ENCODE measurements at places on chromosomes 3 and 15. TPM values are rescaled to one million over a fixed set of nuclear protein-coding genes. Genes with fewer than 3 reads are reported as not detected.
A peak's percentile ranks its signal among the peaks of the same experiment; 100 is the strongest.

DNA sequence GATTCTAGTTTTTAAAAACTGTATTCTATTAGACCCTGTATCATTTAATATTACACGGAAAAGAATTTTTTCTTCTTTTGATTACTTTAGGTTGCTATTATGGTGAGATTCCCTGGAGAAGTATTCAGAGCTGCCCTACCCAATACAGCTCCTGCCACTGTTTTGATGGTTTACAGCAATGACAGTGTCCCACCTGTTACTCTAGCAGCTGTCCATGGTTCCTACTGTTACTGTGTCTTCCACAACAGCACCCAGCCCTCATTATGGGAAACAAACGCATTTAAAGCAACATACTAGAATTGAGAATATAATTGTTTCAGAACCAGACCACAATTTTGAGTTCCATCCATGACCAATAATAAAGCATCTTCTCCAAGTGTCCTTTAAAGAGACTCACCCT lies 450.7 kb downstream of the SHQ1 start:
- no peak for DNase-seq

- peak; percentile 8 for DNase-seq
Observed at GRCh38 chr3:8658306-8659212, 14.0 kb upstream of the SSUH2 start.

GRCh38 chr3:124773351-124774326 lies 43.4 kb downstream of the UMPS start:
- no peak for DNase-seq

- peak; percentile 100 for DNase-seq
Observed at GRCh38 chr3:133573054-133573628, 345 bp upstream of the CDV3 start.

EPHA3 gene
- not detected for polyA plus RNA-seq

CISH gene
- polyA plus RNA-seq, result 23.2 TPM

DNA sequence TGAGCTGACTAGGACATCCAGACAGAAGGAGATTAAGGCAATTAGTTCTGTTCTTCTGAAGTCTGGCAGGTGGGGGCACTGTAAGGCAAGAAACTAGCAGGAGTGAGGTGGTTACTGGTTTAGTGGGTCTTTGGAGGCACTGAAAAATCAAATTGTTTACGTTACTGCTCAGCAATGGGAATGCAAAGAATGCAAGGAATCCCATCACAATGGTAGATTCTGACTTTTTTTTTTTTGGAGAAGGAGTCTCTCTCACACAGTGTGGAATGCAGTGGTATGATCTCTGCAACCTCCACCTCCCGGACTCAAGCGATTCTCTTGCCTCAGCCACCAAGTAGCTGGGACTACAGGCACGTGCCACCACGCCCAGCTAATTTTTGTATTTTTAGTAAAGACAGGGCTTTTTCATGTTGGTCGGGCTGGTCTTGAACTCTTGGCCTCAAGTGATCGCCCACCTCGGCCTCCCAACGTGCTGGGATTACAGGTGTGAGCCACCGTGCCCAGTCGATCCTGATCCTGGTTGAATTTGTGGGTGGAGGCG lies 16.4 kb downstream of the FAM107A start:
- no peak for DNase-seq

- no peak for DNase-seq
Observed at GRCh38 chr3:120659285-120659684, 22.8 kb downstream of the HGD start.

SAMMSON gene
- polyA plus RNA-seq, result not detected

GRCh38 chr15:70853318-70853972 lies 512 bp downstream of the LARP6 start:
- DNase-seq, result no peak

ATP2B2 gene
- polyA plus RNA-seq, result not detected

GRCh38 chr3:128472449-128473179 lies 5.9 kb upstream of the DNAJB8 start:
- DNase-seq, result no peak

GP5 gene
- polyA plus RNA-seq, result not detected

GRCh38 chr15:82709081-82709420 lies 624 bp downstream of the AP3B2 start:
- no peak for DNase-seq

DNA sequence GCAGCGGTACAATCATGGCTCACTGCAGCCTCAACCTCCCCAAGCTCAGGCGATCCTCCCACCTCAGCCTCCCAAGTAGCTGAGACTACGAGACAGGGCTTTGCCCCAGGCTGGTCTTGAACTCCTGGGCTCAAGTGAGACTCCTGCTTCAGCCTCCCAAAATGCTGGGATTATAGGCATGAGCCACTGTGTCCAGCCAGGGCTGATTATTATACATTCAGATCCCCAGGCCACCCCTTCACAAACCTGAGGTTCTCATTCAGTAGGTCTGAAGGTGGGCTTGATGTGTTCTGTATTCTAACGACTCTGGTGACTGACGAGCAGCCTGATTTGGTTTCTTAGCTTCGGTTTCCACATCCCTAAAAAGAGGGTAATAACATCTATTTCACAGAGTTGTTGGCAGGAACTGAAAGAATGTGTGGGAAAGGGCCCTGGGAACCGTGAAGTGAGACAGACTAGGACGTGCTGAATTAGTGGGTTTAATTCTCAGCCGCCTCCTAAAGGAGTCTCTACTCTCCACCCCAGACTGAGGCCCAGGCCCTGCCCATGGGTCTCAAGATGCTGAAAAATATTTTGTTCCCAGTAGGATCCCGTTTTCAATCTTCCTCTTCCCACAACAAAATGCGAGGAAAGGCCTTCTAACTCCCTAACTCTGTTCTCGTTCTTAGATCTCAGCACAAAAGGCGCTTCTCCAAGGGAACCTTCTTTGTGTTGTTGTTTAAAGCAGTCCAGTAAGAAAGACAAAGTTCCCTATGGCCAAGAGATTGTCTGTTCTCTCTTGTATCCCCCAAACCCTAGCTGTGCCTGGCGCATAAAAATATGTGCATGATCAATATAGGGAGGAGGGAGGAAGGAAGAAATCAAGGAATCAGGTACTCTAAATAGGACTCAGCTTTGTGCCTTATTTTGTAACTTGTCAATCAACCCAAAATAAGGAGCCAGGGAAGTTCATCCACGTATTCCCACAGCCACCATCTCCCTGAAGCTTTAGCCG lies 210.0 kb upstream of the TOPAZ1 start:
- DNase-seq, result no peak

DNA sequence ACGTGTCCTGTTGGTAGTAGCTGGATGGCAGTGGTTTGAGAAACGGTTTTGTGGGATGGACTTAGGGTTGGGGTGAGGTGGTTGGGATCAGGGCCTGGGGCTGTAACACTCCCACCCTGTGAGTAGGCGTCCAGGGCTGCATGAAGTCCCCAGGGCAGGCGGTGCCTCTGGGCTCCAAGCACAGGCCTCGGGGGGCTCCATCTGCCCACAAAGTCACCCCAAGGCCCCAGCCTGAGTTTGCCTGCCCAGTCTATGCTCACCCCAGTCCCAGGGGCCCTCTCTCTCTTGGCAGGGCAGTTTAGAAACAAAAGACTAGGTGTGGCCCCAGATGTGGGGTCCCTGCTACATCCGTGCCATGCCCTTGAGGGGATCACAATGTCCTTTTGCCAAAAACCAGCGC lies 86.9 kb upstream of the PRR23E start:
- DNase-seq, result no peak

PROS1 gene
- polyA plus RNA-seq, result not detected

CDCP1 gene
- 1.1 TPM for polyA plus RNA-seq

All from immature natural killer cell (primary cell).